ENCODE measurements at places on chromosomes 5 and 9.

DNA sequence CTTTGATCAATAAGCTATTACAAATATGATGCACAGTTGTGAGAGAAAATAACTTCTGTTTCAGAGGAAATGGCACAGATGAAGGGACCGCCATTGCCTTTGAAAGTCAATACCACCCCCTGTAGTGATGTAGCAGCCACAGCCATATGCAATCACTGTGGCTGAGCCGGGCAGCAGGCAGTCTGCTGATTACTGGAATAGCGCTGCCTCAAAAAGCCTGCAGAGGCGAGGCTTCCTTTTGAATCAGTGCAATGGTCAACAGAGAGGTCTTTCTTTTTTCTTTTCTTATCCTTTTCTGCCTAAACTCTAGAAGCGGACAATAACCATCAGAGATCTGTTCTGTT is 265.1 kb upstream of the TAS2R1 start:
- DNase-seq: no peak

DNA sequence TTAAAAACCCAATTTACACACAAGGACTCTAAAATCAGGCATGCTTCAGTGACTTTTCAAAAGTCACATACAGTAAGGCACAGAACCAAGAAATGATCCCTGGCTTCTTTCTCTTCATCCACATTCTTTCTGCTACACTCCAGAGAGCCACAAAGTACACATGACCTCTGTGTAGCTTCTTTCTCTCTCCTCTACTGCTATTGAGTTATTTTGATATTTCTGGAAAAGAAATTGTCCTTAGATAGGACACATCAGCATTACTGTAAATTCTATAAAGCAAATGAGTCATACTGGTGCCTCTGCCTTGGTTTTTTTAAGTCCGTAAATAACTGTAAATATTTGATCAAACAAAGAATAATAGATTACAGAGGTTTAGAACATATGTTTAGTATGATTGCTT is 96.3 kb downstream of the KIAA0825 start:
- DNase-seq: no peak

DNA sequence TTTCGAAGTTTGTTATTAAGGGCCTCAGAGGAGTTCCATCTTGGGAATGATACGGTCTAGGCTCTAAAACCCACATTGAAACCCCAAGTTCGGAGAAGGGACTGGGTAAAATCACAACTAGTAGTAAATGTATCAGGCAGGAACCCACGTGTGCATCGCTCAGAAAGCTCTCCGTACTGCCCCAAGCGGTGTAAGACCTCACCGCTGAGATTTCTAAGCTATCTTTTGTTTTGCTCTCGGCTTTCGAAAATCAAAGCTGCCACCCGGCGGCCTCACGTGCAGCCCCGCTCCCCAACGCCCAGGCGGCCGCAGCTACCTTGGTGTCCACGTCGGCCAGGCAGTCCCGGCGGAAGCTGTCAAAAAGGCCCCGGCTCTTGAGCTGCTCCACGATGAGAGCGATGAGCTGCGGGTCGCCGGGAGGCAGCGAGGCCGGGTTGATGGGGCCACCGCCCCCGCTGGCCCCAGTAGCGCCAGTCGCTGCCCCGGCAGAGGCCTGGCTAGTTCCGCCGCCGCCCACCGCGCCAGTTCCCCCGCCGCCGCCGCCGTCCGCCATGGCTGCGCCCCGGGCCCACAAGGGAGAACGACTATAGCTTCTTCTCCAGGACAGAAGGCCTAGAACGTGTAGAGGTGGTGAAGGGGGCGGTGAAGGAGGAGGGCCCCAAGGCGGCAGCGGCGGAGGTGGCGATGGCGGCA is 420 bp downstream of the BOD1 start:
- peak; percentile 82 for DNase-seq

DNA sequence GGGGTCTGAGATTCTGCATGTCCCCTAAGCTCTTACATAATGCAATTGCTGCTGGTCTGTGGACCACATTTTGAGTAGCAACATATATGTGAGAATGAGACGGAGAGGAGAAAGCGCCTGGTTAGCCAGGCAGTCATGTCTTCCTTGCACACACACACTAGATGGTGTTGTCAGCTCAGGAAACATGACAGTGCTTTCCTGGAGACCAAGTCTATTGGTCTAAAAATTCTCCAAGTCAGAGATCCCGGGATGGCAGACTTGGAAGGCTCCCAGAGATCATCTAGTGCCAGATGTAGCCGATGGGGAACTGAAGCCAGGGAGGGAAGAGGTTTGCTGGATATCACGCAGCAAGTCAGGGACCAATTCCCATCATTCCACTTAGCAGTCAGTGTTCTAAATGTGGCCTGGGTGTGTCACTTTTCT is 53.4 kb downstream of the GALNT12 start:
- no peak for DNase-seq

GRCh38 chr5:9126490-9126889 is 419.4 kb downstream of the SEMA5A start:
- no peak for DNase-seq

- DNase-seq: no peak
Measured at GRCh38 chr5:64637144-64637543, 53.2 kb upstream of the SHISAL2B start.

GRCh38 chr9:120934281-120934680 is 7.7 kb upstream of the TRAF1 start:
- no peak for DNase-seq

GRCh38 chr9:113320051-113320450 is 16.9 kb upstream of the RNF183 start:
- DNase-seq: no peak

- DNase-seq: no peak
Measured at GRCh38 chr5:14675865-14676300, 11.4 kb downstream of the OTULIN start.

GRCh38 chr5:132459983-132460838 is 30.4 kb downstream of the IRF1 start:
- no peak for DNase-seq

GRCh38 chr5:74212336-74212735 is 428.2 kb downstream of the ENC1 start:
- no peak for DNase-seq

DNA sequence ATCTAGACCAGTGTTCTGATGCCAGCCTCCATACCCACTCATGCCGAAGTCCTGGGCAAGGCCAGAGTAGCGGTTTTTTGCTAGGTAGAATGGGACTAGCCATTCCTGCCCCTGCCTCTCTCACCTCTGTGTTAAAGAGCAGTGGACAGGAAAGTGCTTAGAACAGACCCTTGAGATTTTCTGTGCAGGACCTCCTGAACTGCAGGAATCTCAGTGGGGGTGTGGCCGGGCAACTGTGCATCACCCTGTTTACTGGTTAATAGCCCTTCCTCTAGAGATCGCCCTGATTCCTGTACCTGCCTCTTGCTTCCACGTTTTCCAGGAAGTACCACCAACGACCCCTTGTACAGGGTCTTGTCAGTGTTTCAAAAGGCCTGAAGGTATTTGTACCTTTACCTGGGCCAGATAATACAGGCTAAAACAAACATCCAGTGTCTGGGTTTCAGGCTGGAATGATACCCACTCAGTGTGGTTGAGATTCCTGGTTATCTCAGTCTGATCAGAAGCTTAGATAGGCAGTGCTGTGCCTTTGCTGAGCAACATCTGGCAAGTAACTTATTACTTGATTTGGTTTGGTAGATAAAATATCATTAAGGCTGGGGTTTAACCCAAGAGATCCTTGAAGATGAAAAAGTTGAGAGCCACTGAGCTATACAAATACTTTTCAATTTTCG is 65.9 kb downstream of the RGS3 start:
- DNase-seq: no peak

Measured in type B pancreatic cell (in vitro differentiated cells).